ENCODE measurements at places on chromosomes 1 and 21.
A peak's percentile ranks its signal among the peaks of the same experiment; 100 is the strongest.

DNA sequence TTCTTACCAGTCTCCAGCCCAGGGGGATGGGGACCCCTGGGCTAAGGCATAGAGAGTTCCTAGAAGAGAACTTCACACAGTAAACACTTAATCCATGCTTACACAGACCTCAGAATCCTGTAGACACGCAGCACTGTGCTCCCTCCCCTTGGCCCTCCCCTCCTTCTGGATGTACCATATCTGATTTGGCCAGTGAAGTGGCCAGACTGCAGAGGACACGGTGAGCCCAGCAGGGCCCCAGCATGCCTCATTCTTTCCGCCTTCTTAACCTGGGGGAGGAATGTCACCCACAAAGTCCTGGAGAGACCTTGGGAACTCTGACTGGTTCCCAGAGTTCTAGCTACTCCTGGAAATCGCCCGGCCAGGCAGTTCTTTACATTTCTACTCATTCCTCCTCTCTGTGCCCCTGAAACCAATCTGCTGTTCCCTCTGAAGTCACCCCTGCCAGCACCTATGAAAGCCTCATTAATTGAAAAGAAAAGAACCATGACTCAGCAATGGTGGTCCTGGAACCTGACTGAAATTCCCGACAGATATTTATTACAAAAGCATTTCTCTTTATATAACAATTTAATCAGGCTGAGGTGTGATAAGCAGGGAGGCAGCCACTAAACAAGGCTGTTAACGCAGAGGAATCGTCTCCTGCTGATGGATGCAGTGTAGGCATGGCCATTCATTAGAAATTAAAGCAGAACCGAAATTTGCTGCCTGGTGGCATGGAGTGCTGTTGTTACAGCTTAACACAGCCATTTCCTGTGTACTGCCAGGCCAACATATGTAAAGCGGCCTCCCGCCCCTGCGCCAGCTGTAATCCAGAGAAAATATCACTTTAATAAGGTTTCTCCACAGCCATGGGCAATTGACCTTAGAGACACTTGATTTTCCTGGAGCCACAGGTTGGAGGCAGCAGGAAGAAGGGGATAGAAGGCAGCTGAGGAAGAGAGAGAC is 74.6 kb upstream of the KCND3 start:
- no peak for DNase-seq

DNA sequence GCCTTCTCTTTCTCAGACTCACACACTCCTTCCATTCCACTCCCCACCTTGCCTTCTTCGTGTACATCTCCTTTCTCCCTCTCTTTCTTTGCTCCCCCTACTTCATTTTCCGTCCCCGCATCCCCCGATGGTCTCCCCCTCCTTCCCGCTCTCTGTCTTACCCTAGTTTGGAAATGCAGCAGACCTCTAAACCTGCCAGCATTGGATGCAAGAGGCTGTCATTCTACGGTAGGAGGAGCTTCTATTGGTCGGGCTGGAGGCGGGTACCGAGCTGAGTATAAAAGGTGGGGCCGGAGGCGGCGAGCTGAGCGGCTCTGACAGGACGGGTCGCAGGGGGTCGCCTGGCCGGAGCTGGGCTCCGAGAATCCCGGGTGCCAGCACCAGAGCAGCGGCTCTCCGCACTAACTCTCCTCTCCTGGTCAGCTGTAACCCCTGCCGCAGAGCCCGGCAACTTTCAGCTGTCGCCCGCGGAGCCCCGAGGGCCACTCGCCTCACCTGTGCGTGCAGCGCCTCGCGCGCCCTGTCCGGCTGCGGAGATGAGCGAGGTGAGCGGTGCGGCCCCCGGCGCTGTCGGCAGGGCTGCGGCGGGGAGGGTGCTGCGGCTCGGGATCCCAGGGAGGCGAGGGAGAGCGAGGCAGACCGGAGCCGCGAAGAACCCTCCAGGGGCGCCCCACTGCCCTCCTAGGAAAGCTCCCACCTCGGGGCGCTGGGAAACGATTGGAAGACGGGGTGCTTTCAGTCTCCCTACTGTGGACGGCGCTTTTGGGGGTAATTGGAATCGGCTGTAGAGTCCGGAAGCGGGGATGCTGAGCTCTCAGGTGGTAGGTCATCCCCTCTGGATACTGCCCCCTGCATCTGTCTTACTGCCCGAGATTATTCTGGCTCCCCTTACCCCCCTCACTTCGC is at the start of gene PCP4L1:
Gene PCP4L1, plus strand, starts transcription at position 307 of the 906 bp plus-strand sequence. Its CDS starts 230 bp downstream, at position 537.
- peak; percentile 26 for DNase-seq

- DNase-seq: no peak
Observed at GRCh38 chr1:220966041-220966440, 86.8 kb downstream of the HLX start.

- DNase-seq: no peak
Observed at GRCh38 chr1:170720661-170721060, 56.7 kb downstream of the PRRX1 start.

DNA sequence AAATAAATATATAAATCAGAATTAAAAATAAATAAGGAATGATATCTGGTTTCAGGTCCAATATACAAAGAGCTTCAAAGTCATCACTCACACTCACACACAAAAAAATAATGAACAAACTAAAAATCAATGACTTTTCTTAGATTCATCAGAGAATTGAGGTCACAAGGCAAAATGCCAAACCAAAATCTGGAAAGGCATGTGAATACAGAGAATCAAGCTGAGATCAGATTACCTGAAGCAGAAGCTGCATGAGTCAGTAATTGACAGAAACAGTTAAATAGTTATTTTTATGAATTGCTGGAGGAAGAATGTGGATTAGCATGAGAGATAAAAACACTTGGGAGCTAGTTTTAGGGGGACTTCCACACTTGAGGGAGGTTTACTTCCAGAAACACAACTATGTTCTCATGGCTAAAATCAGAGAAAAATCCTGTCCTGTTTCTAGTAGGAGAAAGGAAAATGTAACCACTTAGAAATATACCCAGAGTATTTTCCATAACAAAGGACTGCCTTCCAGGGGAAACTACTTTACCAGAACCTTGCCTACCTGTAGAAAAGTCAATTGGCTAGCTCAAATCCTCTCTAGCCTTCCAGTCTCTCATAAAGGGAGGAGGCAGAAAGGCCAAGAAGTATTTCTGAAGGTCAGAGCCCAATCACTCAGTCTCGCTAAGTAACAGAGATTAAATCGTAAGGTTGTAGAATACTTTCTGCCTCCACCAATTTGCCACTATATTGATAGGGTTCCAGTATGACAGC is 536.6 kb upstream of the NR5A2 start:
- DNase-seq: no peak

DNA sequence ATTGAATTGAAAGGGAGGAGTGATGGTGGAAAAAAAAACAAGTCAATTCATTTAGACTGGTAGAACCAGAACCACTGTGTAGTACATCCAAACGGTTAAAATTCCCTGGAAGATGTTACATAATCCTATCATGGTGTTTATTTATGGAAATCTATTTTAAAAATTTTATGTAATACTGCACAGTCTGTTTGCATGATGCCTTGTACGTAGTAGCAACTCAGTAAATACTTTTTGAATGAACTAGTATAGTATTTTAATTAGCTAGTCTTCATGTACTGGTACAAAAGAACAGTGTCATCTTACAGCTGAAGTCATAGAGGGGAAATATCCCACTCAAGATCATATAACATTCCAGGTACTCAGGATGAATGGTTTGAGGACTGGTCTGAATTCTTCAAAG is 27.0 kb upstream of the IER5 start:
- DNase-seq: no peak

GRCh38 chr1:241647658-241648057 is 4.4 kb upstream of the WDR64 start:
- DNase-seq: no peak

DNA sequence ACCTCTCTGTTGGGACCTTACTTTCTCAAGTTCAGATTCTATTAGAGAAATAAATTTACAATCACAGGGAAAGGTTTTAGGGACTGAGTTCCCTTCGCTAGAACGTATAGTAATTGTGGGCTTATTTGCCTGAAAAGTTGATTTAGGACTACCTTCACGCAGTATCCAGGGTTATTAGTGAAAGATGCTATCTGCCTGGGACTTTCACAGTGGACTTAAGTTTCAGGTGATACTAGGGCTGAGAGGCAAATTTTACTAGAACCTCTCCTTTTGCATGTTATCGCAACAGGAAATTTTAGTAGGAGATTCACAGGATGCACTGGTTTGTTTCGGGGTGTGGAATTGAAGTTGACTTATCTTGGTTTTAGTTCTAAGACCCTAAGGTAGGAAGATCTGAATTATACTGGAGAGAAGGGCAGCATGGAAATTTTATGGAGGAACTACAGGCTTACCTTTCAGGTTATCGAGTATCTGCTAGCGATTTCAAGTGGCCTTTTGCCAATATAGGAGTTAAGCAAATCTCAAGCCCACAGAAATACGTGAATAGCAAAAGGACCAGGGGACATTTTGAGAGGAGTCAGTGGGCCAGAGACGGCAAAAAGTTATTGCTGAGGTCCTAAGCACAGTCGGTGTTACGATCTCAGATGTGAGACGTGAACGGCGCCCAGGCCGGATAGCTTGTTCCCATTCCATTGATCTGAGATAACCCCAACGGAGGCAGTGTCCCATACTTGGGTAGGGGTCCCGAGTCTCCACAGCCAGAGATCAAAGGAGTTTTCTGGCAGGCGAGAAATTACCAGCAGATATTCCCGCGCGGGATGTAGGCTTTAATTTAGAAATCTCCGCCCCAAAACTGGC is 723 bp upstream of the GNAI3 start:
- no peak for DNase-seq

- DNase-seq: no peak
Observed at GRCh38 chr1:66468722-66469121, 65.2 kb upstream of the SGIP1 start.

GRCh38 chr1:186518822-186519381 is 58.0 kb upstream of the PDC start:
- no peak for DNase-seq

DNA sequence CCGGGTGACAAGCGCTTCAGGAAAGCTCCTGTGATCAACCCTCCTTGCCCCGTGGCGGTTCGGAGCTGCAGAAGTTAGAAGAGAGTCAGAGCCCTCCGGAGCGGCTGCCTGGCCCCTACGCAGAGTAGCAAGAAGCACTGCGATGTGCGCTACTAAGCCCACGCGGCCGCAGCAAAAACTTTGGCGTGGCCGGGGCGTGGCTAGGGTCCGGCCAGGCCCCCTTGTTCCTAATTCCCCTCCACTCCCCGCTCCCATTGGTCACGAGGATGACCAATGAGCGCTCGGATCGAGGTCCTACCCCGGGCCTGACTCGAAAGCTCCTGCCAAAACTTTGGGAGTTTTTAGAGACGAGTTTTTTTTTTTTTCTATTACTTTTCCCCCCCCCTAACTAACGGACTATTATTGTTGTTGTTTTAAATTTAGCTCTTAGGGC is at the start of gene HLX:
Gene HLX, plus strand, starts transcription at position 368 of the 433 bp plus-strand sequence. CDS start 415 bp downstream, outside the sequence.
- DNase-seq: peak; percentile 75

DNA sequence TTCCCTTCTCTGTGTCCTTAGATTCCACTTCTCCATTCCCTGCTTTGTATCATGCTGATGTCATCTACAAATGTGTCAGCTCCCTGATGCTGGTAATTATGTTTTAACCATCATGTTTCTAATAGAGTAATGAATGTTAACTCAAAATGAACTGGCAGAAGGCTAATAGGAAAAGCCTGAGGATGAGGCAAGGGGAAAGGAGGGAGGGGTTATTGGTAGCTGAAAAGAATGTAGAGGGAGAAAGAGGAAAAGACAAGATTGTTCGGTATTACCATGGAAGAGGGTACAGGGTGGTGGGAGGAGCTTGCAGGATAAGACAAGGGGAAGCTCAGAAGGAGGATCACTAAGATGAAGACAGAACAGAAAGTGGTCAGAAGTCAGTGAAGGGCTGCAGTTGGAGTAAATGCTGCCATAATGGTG is 150.9 kb downstream of the ZC3H11B start:
- no peak for DNase-seq

- DNase-seq: no peak
Observed at GRCh38 chr1:85447006-85447943, 17.7 kb downstream of the DDAH1 start.

DNA sequence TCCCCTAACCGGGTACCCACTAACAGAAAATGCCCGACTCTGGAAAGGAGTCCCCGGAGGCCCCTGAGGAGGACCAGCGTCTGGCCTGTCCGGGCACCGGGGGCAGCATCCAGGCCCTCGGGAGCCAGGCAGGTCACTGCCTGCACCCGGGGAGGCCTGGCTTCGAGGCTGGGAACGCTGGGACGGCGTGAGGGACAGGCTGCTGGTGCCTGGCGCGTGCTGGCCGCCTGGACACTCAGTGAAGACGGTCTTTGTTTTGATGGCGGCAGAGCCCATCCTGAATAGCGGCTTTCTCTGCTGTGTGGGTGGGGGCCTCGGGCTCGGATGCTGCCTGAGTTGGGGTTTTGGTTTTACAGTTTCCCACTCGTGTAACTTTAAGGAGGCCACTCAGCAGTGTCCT is 37.6 kb downstream of the PRKCZ start:
- DNase-seq: no peak

DNA sequence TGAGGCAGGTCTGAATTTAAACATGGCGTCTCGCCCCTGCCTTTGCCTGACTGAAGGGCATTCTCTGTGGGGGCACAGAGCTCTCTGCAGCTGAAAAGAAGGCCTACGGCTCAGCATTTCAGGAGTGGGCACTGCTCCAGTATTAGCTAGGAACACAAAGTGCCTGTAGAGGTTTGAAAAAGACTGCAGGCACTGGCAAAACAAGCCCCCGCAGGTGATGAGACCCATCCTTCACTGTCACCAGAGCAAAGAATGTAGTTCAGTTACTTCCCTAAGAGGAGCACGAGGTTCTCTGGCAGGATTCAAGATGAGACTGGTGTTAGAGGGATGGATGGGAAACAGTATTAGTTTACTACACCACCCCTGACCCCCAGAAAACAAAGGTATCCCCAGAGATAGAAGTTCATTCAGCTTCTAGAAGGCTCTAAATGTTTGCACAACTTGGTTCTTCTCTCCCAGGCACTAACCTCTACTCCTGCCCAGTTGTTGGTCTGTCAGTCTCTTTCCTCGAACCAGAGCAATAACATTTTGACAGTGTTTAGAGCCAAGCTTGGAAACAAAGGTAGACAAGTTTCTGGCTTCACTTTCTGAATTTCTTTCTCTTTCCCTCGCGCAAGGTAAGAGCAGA is 101.9 kb upstream of the KCNE2 start:
- DNase-seq: no peak

DNA sequence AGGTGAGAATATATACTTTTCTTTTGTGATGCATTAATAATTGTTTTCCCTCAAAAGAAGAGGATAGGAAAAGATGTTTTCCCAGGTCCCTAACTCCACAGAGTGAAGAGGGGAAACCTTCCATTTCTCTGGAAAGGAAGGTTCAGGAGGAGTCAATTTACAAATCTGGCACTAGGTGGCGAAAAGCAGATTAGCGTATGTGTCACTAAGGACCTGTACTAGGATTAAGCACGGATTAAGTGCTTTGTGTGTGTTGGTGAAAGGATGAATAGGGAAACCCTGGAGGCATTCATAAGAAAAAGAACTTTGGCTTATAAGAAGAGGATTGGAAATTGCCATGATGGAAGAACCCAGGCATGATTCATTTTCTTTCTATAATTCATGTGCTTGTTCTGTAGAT is 410.1 kb upstream of the PLXNA2 start:
- no peak for DNase-seq

GRCh38 chr1:6601923-6602668 is 573 bp downstream of the KLHL21 start:
- DNase-seq: peak; percentile 38

Measured in activated B cell treated with CpG ODN at 0.5 μM for 24 hours (primary cell).